ENCODE measurements at places on chromosomes 5 and 9.

- DNase-seq: no peak
- H3K36me3 ChIP-seq: peaks cover 52% of the 10 kb centered on the region
- peak overlapping the region; percentile 75 for H3K4me3 ChIP-seq
- H3K27me3 ChIP-seq: no peaks in the 10 kb centered on the region
- peak overlapping the region; percentile 91 for H3K27ac ChIP-seq
Measured at GRCh38 chr5:34719029-34719428, 62.9 kb downstream of the RAI14 start.

DNA sequence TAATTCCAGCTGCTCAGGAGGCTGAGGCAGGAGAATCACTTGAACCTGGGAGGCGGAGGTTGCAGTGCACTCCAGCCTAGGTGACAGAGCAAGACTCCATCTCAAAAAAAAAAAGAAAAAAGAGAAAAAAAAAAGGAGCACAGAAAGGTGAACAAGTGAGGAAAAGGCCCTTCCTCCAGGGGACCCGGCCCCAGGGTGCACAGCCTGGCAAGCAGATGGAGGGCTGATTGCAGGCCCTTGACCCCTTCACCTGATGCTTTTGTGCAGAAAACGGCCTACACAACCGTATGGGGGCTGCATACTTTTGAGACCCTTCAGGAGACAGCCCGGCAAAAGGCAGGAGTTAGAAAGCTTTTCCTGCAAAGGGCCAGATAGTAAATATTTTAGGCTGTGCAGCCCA is 33.9 kb downstream of the HRH2 start:
- no peaks in the 10 kb centered on the region for H3K36me3 ChIP-seq
- H3K4me3 ChIP-seq: no peak overlapping the region
- H3K27ac ChIP-seq: no peak overlapping the region

DNA sequence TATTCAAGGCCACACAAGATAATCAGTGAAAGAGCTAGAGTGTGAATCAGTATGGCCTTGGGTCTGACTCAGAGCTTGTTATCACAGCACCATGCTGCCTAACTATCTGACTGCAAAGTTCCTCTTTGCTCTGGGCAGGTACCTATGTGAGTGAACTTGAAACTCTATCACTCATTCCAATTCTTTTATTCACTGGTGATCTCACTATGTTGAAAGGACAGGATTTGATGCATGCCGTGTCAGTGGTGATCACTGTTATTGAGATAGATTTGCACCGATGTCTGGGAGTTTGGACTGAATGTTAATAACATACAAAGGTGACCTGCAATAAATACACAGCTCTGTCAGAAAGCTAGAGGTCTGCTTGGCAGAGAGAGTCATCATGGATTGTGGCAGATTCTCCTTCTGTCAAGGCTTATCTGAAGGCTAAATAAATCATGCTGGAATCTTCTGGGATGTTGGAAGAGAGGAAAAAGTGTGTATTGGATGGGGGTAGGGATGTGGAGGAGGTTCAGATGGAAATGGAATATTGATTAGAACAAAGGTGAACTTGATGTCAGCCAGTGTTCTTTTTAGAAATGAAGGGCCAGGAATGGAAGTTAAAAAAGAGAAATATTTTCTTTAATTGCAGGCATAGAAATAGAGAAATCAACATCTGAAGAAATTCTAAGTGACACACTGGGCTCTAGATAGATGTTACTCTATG is 91.8 kb upstream of the TNC start:
- DNase-seq: peak; percentile 46
- H3K27me3 ChIP-seq: peaks cover 2% of the 10 kb centered on the region
- no peaks in the 10 kb centered on the region for H3K36me3 ChIP-seq
- peaks cover 94% of the 10 kb centered on the region for H3K4me1 ChIP-seq
- H3K27ac ChIP-seq: peak overlapping the region; percentile 82

GRCh38 chr9:85224729-85225128 is 517.0 kb downstream of the AGTPBP1 start:
- no peak overlapping the region for H3K4me3 ChIP-seq
- no peak overlapping the region for H3K27ac ChIP-seq
- peaks cover 14% of the 10 kb centered on the region for H3K4me1 ChIP-seq
- H3K27me3 ChIP-seq: no peaks in the 10 kb centered on the region
- peak; percentile 73 for DNase-seq

- H3K36me3 ChIP-seq: no peaks in the 10 kb centered on the region
- DNase-seq: no peak
- H3K27ac ChIP-seq: no peak overlapping the region
- H3K4me3 ChIP-seq: no peak overlapping the region
- no peaks in the 10 kb centered on the region for H3K4me1 ChIP-seq
- H3K27me3 ChIP-seq: no peaks in the 10 kb centered on the region
Measured at GRCh38 chr5:60010328-60010727, 116.8 kb upstream of the PDE4D start.

DNA sequence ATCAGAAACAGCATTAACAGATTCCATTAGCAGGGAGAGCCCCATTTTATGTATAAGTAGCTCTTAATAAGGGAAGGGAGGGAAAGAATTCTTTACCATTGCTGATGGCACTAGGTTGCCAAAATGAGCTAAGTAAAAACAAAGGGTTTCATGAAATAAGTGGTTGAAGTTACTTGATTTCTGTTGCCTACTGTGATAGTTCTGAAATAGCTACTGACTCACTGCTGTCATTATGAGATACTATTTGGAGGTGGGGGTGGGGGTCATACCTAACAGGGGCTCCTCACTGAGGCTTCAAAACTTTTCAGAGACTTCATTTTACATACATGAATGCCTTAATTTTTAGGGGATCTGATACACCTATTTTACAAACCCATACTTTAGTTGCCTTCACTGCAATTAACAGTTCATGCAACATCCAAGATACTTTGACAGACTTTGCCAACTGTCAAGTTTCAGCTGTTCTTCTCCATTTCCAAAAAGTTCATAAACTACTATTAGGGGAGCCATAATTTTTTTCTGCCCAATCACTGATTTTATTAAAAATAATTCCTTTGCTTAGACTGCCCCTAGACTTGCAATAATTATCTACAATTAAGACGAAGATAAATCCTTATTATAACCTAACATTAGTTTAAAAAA is 4.6 kb downstream of the HOMER1 start:
- H3K4me3 ChIP-seq: no peak overlapping the region
- no peak for DNase-seq
- peaks cover 50% of the 10 kb centered on the region for H3K4me1 ChIP-seq

DNA sequence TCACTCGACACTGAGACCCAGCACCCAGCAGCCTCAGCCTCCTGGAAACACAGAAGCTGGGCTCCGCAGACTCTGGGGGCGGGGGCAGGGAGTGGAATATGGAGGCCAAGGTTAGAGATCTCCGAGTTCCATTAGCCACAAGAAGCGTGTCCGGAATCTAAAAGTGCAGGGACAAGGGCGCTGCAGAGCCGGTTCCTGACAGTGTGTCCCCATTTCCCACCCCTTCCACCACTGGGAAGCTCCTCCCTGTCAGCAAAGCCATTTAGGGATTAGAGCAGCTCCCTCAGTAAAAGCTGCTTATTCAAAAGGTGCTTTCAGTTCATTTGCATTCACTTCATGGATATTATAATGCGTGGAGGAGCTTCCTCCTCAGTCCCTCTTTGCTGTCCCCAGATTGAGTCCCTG is 74.1 kb upstream of the HSPA9 start:
- no peak overlapping the region for H3K4me3 ChIP-seq
- no peak for DNase-seq
- H3K36me3 ChIP-seq: no peaks in the 10 kb centered on the region
- H3K4me1 ChIP-seq: peaks cover 8% of the 10 kb centered on the region
